SJSA1 (cell line): ENCODE measurements at places on chromosomes 4 and X. TPM values are rescaled to one million over a fixed set of nuclear protein-coding genes. Genes with fewer than 3 reads are reported as not detected.
A peak's percentile ranks its signal among the peaks of the same experiment; 100 is the strongest.

- no peaks in the 10 kb centered on the region for H3K36me3 ChIP-seq
- H3K27me3 ChIP-seq: no peaks in the 10 kb centered on the region
- no peak overlapping the region for H3K4me3 ChIP-seq
- H3K4me1 ChIP-seq: no peaks in the 10 kb centered on the region
- no peak overlapping the region for H3K27ac ChIP-seq
- DNase-seq: no peak
Observed at GRCh38 chr4:105544520-105545286, 7.7 kb upstream of the ARHGEF38 start.

The PDGFRA gene
- 18.0 and 26.2 TPM in 2 replicates for total RNA-seq

DNA sequence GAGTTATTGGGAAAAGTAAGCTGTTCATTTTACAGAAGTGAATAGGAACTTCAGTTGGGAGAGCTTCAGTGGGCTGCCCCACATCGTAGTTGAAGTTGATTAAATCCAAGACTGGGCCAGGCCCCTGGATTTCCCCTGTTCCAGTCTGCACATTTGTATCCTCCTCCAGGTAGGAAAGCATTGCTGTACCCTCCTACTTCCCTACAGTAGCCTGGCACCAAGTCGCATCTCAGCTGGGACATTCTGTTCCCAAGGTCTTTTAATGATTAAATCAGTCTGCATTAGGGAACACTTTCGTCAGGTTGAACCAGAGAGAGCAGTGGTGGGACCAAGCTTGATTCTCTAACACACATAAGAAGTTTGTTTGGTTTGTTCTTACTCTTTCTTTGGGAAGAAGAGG, 165.8 kb upstream of the PPARGC1A start:
- H3K4me1 ChIP-seq: peaks cover 5% of the 10 kb centered on the region
- no peaks in the 10 kb centered on the region for H3K36me3 ChIP-seq
- no peaks in the 10 kb centered on the region for H3K27me3 ChIP-seq
- no peak for DNase-seq
- H3K27ac ChIP-seq: no peak overlapping the region

The ASB5 gene
- 1.4 TPM in 1 of 2 replicates, not detected in the other for total RNA-seq

DNA sequence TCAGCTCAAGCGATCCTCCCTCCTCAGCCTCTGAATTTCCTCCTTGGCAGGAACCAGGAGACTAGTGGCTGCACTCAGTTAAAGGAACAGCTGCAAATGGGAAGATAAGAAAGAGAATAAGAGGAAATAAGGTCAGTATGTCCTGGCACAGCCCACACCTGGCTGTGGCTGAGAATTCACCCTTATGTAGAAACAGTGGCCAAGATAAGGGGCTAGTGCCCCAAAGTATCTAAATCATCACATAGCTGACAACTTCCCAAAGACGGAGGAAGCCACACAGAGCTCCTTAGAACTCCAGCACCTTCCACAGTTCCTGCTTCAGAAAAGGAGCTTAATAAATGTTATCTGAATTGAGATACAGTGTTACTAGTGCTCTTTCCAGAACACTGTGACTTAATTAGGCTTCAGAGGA, 2.3 kb upstream of the CHIC2 start:
- DNase-seq: no peak
- no peaks in the 10 kb centered on the region for H3K27me3 ChIP-seq
- peaks cover 38% of the 10 kb centered on the region for H3K4me1 ChIP-seq
- no peak overlapping the region for H3K4me3 ChIP-seq
- peaks cover 21% of the 10 kb centered on the region for H3K36me3 ChIP-seq
- peak overlapping the region; percentile 99 for H3K27ac ChIP-seq

GRCh38 chr4:48683784-48684666, 96.1 kb downstream of the FRYL start:
- H3K27me3 ChIP-seq: no peaks in the 10 kb centered on the region
- H3K27ac ChIP-seq: no peak overlapping the region
- H3K4me1 ChIP-seq: no peaks in the 10 kb centered on the region
- no peaks in the 10 kb centered on the region for H3K36me3 ChIP-seq

The MAGEE2 gene
- total RNA-seq: not detected in 2 replicates

- DNase-seq: no peak
- no peaks in the 10 kb centered on the region for H3K4me1 ChIP-seq
- H3K27me3 ChIP-seq: no peaks in the 10 kb centered on the region
- H3K27ac ChIP-seq: no peak overlapping the region
- no peaks in the 10 kb centered on the region for H3K36me3 ChIP-seq
- H3K4me3 ChIP-seq: no peak overlapping the region
Observed at GRCh38 chr4:111573386-111573785, 571.9 kb upstream of the FAM241A start.

- no peaks in the 10 kb centered on the region for H3K27me3 ChIP-seq
- no peaks in the 10 kb centered on the region for H3K4me1 ChIP-seq
- H3K27ac ChIP-seq: no peak overlapping the region
Observed at GRCh38 chr4:10421344-10422055, 35.7 kb downstream of the ZNF518B start.

- peak overlapping the region; percentile 46 for H3K27ac ChIP-seq
- no peaks in the 10 kb centered on the region for H3K27me3 ChIP-seq
- H3K4me3 ChIP-seq: no peak overlapping the region
- H3K4me1 ChIP-seq: peaks cover 40% of the 10 kb centered on the region
Observed at GRCh38 chr4:41204400-41204978, 9.9 kb downstream of the APBB2 start.

DNA sequence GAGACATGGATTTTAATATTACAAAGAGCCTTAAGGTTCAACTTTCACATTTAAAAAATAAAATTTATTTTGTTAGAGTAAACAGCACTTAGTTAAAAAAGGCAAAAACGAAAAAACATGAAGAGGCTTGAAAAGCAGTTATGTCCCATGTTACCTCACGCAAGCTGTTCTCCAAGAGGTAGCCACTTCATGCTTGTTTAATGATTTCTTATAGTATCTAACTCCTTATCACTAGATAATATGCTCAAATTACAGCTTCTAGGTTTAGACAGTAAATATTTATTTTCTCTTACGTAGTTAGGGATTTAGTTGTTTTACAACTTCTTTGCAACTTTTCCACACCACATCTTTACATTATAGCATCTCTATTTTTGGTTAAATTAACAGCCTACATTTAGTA, 27.8 kb upstream of the TMPRSS11D start:
- H3K27ac ChIP-seq: no peak overlapping the region
- H3K4me1 ChIP-seq: no peaks in the 10 kb centered on the region
- no peaks in the 10 kb centered on the region for H3K36me3 ChIP-seq
- peaks cover 10% of the 10 kb centered on the region for H3K27me3 ChIP-seq
- DNase-seq: no peak

DNA sequence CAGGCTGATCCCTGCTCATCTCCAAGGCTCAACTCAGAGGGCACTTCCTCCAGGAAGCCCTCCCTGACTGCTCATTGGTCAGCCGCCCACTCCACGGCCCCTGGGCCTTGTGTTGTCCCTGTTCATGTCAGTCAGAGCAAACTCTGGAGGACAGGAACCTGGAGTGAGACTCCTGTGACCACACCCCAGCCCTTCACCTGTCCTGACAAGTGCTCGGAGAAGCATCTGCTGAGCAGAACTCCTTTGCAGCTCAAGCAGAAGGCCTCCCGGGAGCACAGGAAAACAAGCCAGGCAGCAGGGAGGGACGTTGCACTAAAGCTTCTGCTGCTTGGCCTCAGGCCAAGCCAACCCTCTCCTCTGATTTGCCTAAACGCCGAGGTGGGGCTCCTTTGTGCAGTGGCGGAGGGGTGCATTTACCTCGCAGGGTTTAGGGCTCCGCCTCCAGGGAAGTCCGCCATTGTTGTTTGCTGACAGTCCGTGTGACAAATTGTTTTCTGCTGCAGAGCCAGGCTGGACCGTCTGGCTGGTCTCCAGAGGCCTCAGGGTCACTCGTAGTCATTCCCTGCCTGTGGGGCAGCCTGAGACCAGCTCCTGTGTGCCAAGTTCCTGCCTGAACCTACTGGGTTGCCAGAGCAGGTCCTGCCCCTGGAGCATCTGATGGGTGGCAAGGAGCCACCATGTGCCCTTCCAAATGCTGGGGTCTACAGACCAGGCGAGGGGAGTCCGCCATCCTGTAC, 61.8 kb downstream of the C4orf50 start:
- no peak overlapping the region for H3K4me3 ChIP-seq
- no peaks in the 10 kb centered on the region for H3K4me1 ChIP-seq
- no peaks in the 10 kb centered on the region for H3K36me3 ChIP-seq
- DNase-seq: no peak
- no peak overlapping the region for H3K27ac ChIP-seq

GRCh38 chr4:156437666-156438065, 484.0 kb upstream of the CTSO start:
- H3K4me1 ChIP-seq: no peaks in the 10 kb centered on the region
- DNase-seq: no peak
- H3K4me3 ChIP-seq: no peak overlapping the region
- no peak overlapping the region for H3K27ac ChIP-seq

DNA sequence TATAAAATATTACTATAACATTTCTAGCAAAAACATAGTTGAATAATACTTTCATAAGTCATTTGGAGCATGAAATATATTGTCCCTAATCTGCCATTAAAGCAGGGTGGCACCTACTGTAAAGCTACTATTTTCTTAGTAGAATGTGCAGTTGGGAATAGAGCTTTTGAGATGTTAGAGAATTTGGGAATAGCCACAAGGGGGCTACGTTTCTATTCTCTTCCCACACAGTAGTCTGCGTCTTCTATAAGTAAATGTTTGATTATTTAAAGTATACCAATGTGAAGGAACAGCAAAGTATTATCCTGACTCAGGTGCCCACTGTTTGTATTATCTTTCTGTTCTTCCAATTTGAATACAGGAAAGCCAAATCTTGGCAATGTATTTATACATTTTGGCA, 323.2 kb upstream of the GIMD1 start:
- no peaks in the 10 kb centered on the region for H3K36me3 ChIP-seq
- H3K27me3 ChIP-seq: no peaks in the 10 kb centered on the region
- no peak for DNase-seq
- no peak overlapping the region for H3K27ac ChIP-seq
- H3K4me1 ChIP-seq: peaks cover 4% of the 10 kb centered on the region; the same call in 1 of the 2 replicates

The PDCL2 gene
- not detected in 2 replicates for total RNA-seq

The MAGEA2 gene
- total RNA-seq: not detected in 2 replicates

DNA sequence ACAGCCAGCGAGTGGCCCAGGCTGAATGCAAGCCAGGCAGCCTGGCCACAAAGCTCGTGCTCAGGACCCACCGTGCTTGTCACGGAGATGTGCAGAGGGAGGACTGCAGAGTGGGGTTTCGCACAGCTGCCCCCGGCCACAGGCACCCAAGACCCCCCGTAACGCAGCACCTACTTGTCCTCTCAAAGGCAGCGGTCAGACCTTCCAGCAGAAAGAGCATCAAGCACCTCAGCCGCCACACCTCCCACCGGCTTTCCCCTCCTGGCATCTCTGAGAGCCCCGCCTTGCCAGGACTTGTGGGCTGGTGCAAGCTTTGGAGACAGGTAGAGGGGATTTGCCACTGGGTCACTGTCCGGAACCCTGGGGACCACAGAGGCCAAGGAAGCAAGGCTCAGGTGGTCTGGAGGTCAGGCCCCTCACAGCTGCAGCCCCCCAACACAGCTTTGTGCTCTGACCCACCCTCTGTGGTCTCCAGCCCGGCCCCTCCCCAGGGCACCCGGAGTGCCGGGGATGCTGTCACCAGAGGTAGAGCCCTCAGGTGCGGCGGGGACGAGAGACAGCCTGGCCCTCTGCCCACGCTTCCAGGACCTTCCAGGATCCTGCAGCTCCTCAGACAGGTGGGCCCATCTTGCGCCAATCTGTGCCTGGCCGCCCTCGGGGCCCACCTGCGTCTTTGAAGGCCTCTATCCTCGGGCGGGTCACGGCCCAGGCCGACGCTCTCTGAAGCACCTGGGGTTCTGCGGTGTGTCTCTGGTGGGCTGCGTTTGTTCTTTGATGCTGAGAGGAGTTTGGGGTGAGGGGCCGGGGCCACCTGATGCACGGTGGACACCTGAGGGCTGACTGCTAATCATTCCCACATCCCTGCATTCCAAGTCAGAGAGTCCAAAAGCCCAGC, 34.4 kb upstream of the HMX1 start:
- peak; percentile 9 for DNase-seq
- H3K27me3 ChIP-seq: no peaks in the 10 kb centered on the region
- no peak overlapping the region for H3K4me3 ChIP-seq
- H3K36me3 ChIP-seq: no peaks in the 10 kb centered on the region
- no peaks in the 10 kb centered on the region for H3K4me1 ChIP-seq
- no peak overlapping the region for H3K27ac ChIP-seq

DNA sequence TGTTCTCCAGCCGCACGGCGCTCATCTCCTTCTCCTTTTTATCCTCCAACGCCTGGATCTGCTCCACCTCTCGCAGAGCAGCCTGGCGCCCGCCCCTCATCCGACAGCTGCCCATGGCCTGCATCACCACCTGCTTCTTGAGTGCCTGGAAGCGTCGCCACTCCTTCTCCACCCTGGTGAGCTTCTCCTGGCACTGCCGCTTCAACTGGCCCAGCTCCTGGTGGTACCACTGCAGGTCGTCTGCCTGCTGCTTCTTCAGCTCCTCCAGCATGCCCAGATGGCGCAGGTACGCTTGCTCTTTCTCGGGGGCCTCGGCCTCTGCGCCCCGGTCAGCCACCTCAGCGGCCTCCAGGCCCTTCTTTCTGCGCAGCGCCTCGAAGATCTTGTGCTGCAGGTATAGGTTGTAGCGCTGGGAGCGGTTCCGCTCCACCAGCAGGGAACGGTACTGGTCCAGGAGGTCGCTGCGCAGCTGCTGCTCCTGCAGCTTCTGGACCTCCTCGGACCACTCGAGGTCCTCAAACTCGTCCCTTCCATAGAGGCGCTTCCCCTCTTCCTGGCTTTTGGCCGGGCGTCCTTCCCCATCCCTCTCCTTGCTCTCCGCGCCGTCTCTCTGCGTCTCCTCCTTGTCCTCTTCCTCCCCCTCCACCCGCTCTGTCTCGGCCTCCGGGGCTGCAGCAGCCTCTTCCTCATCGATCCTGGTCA, 1.2 kb upstream of the TADA2B start:
- no peaks in the 10 kb centered on the region for H3K27me3 ChIP-seq
- no peak overlapping the region for H3K27ac ChIP-seq
- peaks cover 12% of the 10 kb centered on the region for H3K4me1 ChIP-seq
- no peak for DNase-seq

DNA sequence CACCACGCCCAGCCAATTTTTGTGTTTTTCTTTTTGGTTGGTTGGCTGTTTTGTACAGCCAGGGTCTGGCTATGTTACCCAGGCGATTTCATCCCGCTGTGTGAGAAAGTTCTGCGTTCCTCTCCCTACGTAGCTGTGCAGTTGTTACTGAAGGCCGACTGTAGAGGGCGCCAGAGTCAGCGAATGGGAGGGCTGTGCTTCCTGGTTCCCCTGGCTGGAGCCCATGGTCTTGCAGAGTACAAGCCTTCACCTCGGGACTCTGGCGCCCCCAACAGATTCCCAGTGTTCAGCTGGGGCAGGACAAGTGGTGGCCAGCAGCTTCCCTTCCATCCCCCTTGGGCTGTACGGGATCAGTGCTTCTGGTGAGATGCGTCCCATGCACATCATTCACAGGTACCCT, 5.6 kb upstream of the CT45A1 start:
- H3K27ac ChIP-seq: no peak overlapping the region
- H3K4me1 ChIP-seq: no peaks in the 10 kb centered on the region
- no peak overlapping the region for H3K4me3 ChIP-seq
- H3K27me3 ChIP-seq: no peaks in the 10 kb centered on the region
- DNase-seq: no peak
- H3K36me3 ChIP-seq: no peaks in the 10 kb centered on the region

- peaks cover 10% of the 10 kb centered on the region for H3K4me1 ChIP-seq
- peak overlapping the region; percentile 75 for H3K27ac ChIP-seq
- no peaks in the 10 kb centered on the region for H3K27me3 ChIP-seq
- peaks cover 9% of the 10 kb centered on the region; the same call in 1 of the 2 replicates for H3K36me3 ChIP-seq
- DNase-seq: no peak
Observed at GRCh38 chr4:158895797-158896576, 127.2 kb downstream of the FNIP2 start.

- H3K4me3 ChIP-seq: no peak overlapping the region
- H3K36me3 ChIP-seq: no peaks in the 10 kb centered on the region
- H3K27me3 ChIP-seq: peaks cover 23% of the 10 kb centered on the region
- no peak for DNase-seq
- H3K27ac ChIP-seq: no peak overlapping the region
Observed at GRCh38 chr4:4344915-4345527, 41.9 kb upstream of the NSG1 start.

The PRDM5 gene
- 11.1 and 20.1 TPM in 2 replicates for total RNA-seq
